Stimulated activated CD8-positive, alpha-beta memory T cell treated with anti-CD3 and anti-CD28 coated beads, Interleukin-7, amount 100 ng/mL, for 1 hour (primary cell): ENCODE measurements at places on chromosomes 12 and 14.

- DNase-seq, result no peak
Measured at GRCh38 chr12:75818863-75819262, 212.7 kb downstream of the PHLDA1 start.

DNA sequence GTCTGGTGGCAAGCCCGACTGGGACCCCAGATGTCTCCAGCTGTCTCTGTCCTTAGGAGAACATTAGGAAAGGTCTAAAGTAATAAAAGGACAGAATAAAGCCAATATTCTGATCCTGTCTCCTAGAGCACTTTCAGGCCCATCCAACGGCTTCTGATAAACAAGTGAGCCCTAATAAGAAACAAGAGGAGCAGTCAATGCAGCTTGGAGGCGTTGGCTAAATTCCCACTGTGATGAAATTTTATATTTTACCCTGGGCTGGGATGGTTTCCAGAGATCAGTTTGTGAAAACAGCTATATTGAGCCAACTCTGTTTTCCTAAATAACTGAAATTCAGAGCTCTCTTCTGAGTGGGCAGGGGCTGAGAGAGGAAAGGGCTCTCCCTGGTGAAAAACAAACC, 55.5 kb upstream of the SRRM4 start:
- no peak for DNase-seq

- no peak for DNase-seq
Measured at GRCh38 chr12:88496891-88497371, 83.3 kb downstream of the KITLG start.

DNA sequence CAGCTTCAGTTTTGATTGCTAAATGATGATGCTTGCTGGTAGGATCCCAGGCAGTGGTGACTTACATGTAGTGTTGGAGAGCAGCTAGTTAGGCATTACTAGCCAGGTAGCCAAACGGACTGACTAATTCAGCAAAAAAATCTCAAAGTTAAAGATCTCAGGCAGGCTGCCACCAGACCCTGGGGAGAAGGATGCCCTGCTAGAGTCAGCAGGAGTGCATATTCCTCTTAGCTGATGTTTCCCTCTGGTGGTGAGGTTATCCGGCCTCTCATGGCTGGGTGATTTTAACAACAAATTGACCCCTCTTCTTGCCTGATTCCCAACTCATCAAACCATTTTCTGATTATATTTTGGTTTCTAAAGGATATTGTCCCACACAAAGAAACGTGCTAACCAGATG, 2.8 kb downstream of the EFS start:
- no peak for DNase-seq

DNA sequence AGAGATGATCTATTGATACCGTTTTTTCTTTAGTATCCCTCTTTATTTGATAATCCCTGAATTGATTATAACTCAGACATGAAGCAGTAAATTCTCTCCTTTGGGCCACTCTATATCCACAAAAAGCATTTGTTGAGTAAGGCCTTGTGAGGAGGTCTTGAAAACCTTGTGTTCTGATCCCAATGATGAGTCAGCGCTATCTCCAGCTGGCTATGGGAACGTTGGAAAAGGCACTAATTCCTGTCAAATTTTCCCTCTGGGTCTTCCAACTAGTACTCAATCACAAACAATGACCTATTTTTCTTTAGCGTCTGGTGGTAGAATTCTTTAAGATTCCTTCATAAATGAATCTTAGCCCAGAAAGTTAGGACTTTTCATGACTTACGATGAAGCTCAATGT, 168.4 kb upstream of the LRIG3 start:
- DNase-seq, result no peak

GRCh38 chr12:8069582-8069981, 3.4 kb upstream of the C3AR1 start:
- no peak for DNase-seq

GRCh38 chr12:48084066-48084465, 21.8 kb downstream of the SENP1 start:
- DNase-seq, result no peak

- DNase-seq, result no peak
Measured at GRCh38 chr14:71437870-71438269, 494.4 kb upstream of the RGS6 start.

DNA sequence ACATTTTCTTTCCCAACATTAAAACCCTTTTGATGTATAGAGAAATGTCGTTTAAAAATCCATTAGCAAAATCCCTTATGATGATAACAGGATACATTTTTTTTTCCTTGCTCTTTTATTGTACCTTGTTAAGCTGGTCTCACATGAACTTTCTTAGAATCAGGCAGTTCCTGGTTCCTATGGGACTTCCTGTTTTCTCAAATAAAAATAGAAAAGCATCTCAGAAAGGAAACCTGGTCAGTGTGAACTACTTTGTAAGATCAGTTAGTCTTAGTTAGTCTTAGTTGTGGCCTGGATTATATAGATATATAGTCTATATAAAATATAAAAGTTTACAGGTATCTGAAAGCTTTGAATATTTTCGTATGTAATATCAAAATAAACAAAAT, 40.3 kb downstream of the LEMD3 start:
- no peak for DNase-seq

- DNase-seq, result no peak
Measured at GRCh38 chr14:75459099-75459741, 31.4 kb downstream of the JDP2 start.

- DNase-seq, result no peak
Measured at GRCh38 chr14:27134200-27134599, 536.4 kb upstream of the NOVA1 start.

DNA sequence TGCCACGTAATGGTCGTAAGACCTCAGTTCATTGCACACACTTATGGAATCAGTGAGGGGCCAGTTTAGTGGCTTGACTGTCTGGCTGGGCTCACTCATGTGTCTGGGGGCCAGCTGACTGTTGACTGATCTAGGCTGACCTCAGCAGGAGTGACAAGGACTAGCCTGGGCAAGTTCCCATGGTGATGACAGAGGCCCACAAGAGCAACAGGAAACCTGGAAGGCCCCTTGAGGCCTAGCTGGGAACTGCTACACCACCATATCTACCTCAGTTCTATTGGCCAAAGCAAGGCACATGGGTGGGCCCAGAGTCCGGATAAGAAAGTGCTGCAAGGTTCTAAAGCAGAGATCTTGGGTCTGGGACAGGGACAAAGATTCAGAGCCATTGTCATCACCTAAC, 21.3 kb upstream of the RFLNA start:
- DNase-seq, result no peak

DNA sequence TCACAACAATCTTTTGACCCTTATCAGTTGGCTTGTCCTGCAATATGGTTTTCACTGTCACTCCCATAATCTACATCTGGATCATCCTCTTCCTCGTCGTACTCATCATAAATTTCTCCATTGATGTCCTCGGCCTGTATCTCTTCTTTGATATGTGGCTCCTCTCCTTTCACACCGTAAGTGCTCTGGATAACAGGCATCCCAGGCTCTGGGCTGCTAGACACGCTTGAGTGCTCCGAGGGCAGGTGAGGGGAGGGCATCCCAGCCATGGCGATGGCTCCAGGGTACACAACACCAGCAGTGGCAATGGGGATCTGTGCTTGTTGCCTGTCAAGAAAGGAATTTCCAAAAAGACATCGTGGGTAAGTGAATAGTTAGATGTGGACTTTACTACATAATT, 415.3 kb downstream of the SOX5 start:
- no peak for DNase-seq

GRCh38 chr12:101570047-101570446, 24.7 kb upstream of the MYBPC1 start:
- no peak for DNase-seq

- DNase-seq, result no peak
Measured at GRCh38 chr12:38102197-38102596, 214.4 kb upstream of the ALG10B start.
